PC-9 (cell line): ENCODE measurements at places on chromosomes 2 and 18. TPM values are rescaled to one million over a fixed set of nuclear protein-coding genes. Genes with fewer than 3 reads are reported as not detected.

GRCh38 chr2:12502759-12503158, 214.0 kb upstream of the TRIB2 start:
- peaks cover 43% of the 10 kb centered on the region for H3K4me1 ChIP-seq
- no peaks in the 10 kb centered on the region for H3K36me3 ChIP-seq
- no peak overlapping the region for H3K4me3 ChIP-seq
- no peaks in the 10 kb centered on the region for H3K27me3 ChIP-seq
- DNase-seq, result no peak

DNA sequence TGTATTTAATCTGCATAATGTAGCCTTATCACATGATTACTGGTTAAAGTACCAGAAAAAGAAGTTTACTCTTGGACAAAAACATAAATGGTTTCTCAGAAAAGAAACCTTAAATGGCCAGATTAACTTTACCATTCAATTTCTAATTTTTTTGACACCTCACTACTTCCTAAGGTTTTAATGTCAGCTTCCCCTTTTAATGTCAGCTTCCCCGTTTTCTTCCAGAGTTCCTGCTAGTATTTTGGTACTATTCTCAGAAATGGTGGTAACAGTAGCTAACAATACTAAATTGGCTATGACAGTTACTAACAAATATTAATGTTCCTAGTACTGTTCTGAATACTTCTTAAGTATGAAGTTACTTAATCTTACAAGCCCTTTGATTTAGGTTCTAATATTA, 22.4 kb upstream of the SLC8A1 start:
- H3K27me3 ChIP-seq, result no peaks in the 10 kb centered on the region
- H3K4me1 ChIP-seq, result no peaks in the 10 kb centered on the region; the same call in 1 of the 2 replicates
- no peaks in the 10 kb centered on the region for H3K36me3 ChIP-seq

DNA sequence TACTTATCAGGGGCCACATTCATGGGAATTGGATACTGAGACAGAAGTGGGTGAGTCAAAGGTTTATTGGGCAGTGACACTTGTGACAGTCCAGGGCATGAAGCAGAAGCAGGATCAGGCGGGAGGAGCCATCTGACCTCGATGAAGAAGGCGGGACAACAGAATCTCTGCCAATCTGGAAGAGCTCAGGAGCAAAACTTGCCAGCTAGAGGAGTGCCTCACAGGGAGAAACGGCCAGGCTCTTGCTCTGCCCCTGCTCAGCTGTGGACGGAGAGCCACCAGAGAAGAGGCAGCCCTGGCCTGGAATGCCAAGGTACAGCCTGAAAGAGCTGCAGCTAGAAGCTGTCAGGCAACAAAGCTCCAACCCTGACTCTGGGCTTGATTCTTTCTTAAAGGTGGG, 16.9 kb downstream of the DAW1 start:
- DNase-seq, result no peak
- no peaks in the 10 kb centered on the region for H3K27me3 ChIP-seq
- no peak overlapping the region for H3K4me3 ChIP-seq
- no peaks in the 10 kb centered on the region for H3K36me3 ChIP-seq
- no peaks in the 10 kb centered on the region for H3K4me1 ChIP-seq

DNA sequence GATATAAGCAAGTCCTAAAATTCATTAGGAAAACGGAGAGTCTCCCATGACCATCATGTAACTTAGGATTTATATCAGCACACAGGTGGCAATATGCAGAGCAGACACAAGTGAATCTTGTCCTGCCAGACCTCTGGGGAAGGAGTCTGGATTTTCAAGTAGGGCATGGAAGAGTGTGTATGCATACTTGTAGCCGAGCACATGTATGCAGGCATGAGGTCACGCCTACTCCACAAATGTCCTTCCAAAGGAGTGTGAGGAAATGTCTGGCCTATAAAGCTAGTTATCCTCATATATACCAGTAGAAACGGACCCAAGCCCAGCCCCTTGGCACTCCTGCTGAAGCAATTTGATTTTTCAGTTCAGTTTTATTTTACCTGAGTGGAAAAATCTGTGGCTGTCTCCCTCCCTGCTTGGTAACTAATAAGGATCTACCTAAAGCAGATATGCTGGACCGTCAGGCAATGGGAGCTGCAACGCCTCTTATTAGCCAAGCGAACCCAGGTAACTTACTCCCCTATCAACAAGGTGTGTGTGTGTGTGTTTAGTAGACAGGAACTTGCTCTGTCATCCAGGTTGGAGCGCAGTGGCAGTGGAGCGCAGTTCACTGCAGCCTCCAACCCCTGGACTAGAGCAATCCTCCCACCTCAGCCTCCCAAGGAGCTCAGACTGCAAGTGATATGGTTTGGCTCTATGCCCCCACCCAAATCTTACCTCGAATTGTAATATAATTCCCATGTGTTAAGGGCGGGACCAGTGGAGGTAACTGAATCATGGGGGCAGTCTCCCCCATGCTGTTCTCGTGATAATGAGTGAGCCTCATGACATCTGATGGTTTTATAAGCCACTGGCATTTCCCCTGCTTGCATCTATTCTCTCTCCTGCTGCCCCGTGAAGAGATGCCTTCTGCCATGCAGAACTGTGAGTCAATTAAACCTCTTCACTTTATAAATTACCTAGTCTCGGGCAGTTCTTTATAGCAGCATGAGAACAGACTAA, 2.8 kb downstream of the STAT1 start:
- H3K4me3 ChIP-seq, result no peak overlapping the region
- peaks cover 4% of the 10 kb centered on the region; the same call in 1 of the 2 replicates for H3K4me1 ChIP-seq
- no peak for DNase-seq
- H3K36me3 ChIP-seq, result no peaks in the 10 kb centered on the region; the same call in 1 of the 2 replicates

- H3K4me3 ChIP-seq, result no peak overlapping the region
- H3K4me1 ChIP-seq, result no peaks in the 10 kb centered on the region
- no peak for DNase-seq
- peaks cover 3% of the 10 kb centered on the region; the same call in 1 of the 2 replicates for H3K27me3 ChIP-seq
- no peak overlapping the region for H3K27ac ChIP-seq
Measured at GRCh38 chr2:79982445-79982844, 322.1 kb downstream of the LRRTM1 start.

GRCh38 chr2:36356990-36357846, 1.6 kb downstream of the CRIM1 start:
- DNase-seq, result peak; percentile 75
- no peaks in the 10 kb centered on the region for H3K27me3 ChIP-seq
- no peaks in the 10 kb centered on the region for H3K36me3 ChIP-seq
- H3K4me3 ChIP-seq, result peak overlapping the region; percentile 67

- H3K4me3 ChIP-seq, result peak overlapping the region; percentile 17; the same call in 1 of the 2 replicates
- no peaks in the 10 kb centered on the region for H3K36me3 ChIP-seq
- no peaks in the 10 kb centered on the region for H3K27me3 ChIP-seq
- peak overlapping the region; percentile 97 for H3K27ac ChIP-seq
- DNase-seq, result peak; percentile 95
Measured at GRCh38 chr2:45681675-45682074, 30.2 kb downstream of the PRKCE start.

DNA sequence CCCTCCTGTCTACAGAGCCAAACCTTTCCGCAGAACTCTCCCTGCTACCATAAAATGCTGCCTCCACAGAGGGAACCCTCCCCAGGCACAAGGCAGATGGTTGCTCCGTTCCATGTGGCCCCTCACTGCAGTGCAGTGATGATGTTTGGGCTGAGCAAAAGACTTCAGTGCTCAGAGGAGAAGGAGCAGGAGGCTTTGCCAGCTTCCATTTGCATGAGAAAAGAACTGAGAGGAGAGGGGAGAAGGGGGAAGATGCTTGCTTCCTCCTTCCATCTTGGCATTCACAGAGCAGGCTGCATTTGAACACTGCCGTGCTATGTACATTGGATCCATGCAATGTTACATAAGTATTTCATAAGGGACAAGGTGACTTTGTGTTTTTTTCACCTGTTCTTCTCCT, 46.6 kb upstream of the TMEM200C start:
- no peak overlapping the region for H3K4me3 ChIP-seq
- no peak overlapping the region for H3K27ac ChIP-seq
- H3K36me3 ChIP-seq, result no peaks in the 10 kb centered on the region
- no peaks in the 10 kb centered on the region for H3K4me1 ChIP-seq

- H3K4me1 ChIP-seq, result peaks cover 85% of the 10 kb centered on the region
- no peaks in the 10 kb centered on the region for H3K36me3 ChIP-seq
- DNase-seq, result no peak
- H3K27me3 ChIP-seq, result no peaks in the 10 kb centered on the region
- no peak overlapping the region for H3K4me3 ChIP-seq
- H3K27ac ChIP-seq, result peak overlapping the region; percentile 88
Measured at GRCh38 chr2:28620801-28621171, 124.9 kb downstream of the PLB1 start.

- H3K4me1 ChIP-seq, result no peaks in the 10 kb centered on the region
- no peaks in the 10 kb centered on the region for H3K27me3 ChIP-seq
- H3K4me3 ChIP-seq, result no peak overlapping the region
- no peak for DNase-seq
Measured at GRCh38 chr2:184765112-184765895, 167.0 kb downstream of the ZNF804A start.

GRCh38 chr2:170829036-170829435, 12.3 kb downstream of the GAD1 start:
- H3K4me1 ChIP-seq, result no peaks in the 10 kb centered on the region
- 0 out of 2 replicates have a peak, but pooled peaks cover 4% of the 10 kb centered on the region for H3K27me3 ChIP-seq
- H3K4me3 ChIP-seq, result no peak overlapping the region
- no peak for DNase-seq
- H3K27ac ChIP-seq, result no peak overlapping the region

DNA sequence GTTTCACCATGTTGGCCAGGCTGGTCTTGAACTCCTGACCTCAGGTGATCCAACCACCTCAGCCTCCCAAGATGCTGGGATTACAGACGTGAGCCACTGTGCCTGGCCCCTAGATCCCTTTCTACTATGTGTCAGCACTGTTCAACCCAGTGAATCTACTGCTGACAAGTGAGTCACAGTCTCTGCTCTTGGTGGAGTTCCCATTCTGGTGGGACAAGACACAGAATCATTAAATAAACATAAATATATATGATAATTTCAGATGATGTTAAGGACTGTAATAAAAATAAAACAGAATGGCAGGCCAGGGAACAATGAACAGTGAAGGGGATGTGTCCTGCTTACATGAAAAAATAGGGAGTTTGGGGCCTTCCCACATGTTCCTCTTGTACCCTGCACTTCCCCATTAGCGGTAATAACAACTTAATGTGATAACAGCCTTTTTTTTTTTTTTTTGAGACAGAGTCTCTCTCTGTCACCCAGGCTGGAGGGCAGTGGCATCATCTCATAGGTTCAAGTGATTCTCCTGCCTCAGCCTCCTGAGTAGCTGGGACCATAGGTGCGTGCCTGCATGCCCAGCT, 112.2 kb downstream of the CPO start:
- no peak overlapping the region for H3K4me3 ChIP-seq
- DNase-seq, result no peak
- H3K27me3 ChIP-seq, result no peaks in the 10 kb centered on the region
- no peak overlapping the region for H3K27ac ChIP-seq
- no peaks in the 10 kb centered on the region for H3K36me3 ChIP-seq
- no peaks in the 10 kb centered on the region for H3K4me1 ChIP-seq

DNA sequence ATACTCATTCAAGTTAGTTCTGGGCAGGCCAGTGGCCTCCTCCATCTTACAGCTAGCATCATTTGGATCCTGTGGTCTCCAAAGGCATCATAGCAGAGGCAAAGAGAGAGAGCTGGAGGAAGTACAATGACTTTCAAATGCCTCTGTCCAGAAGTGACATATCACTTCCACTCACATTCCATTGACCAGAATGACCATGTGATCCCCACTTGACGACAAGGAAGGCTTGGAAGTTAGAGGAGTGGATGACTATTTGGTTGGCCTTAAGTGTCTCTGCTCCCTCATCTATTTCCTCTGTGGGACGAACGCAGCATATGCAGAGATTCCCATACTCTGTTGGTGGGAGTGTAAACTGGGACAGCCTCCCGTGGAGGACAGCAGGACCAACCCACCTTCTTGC, 27.8 kb upstream of the MLPH start:
- no peaks in the 10 kb centered on the region for H3K27me3 ChIP-seq
- DNase-seq, result no peak
- H3K27ac ChIP-seq, result peak overlapping the region; percentile 87
- H3K4me3 ChIP-seq, result no peak overlapping the region

GRCh38 chr2:50490991-50491390, 540.9 kb downstream of the NRXN1 start:
- H3K36me3 ChIP-seq, result no peaks in the 10 kb centered on the region
- 0 out of 2 replicates have a peak, but pooled peaks cover 5% of the 10 kb centered on the region for H3K27me3 ChIP-seq
- no peak overlapping the region for H3K4me3 ChIP-seq

Gene RESP18
- total RNA-seq, result not detected in 2 replicates

Gene CGREF1
- 0.37 TPM in 1 of 2 replicates, not detected in the other for total RNA-seq

Gene XDH
- 5.7 and 7.7 TPM in 2 replicates for total RNA-seq

Gene DSC1
- 0.09 and 0.10 TPM in 2 replicates for total RNA-seq
